Suppressor macrophage (primary cell): ENCODE measurements at places on chromosomes 7 and 10.

DNA sequence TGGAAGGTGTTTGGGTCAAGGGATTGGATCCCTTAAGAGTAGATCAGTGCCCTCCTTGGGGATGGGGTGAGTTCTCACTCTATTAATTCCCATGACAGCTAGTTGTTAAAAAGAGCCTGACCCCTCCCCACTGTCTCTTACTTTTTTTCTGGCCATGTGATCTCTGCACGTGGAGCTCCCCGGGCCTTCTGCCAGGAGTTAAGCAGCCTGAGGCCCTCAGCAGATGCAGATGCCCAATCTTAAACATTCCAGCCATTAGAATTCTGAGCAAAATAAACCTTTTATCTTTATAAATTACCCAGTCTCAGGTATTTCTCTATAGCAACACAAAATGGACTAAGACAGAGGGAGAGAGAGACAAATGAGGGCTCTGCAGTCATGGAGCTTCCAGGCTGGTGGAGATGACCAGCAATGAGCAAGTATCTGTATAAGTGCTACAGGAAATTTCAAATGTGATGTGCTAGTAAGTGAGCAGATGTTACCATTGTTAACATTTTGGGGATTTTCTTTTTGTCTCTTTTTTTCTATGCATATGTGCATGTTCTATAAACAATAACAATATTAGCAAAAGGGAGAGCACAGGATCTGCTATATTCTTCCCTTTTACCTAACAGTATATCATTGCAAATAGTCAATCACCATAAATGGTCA lies 26.7 kb downstream of the PLPP4 start:
- DNase-seq: no peak

DNA sequence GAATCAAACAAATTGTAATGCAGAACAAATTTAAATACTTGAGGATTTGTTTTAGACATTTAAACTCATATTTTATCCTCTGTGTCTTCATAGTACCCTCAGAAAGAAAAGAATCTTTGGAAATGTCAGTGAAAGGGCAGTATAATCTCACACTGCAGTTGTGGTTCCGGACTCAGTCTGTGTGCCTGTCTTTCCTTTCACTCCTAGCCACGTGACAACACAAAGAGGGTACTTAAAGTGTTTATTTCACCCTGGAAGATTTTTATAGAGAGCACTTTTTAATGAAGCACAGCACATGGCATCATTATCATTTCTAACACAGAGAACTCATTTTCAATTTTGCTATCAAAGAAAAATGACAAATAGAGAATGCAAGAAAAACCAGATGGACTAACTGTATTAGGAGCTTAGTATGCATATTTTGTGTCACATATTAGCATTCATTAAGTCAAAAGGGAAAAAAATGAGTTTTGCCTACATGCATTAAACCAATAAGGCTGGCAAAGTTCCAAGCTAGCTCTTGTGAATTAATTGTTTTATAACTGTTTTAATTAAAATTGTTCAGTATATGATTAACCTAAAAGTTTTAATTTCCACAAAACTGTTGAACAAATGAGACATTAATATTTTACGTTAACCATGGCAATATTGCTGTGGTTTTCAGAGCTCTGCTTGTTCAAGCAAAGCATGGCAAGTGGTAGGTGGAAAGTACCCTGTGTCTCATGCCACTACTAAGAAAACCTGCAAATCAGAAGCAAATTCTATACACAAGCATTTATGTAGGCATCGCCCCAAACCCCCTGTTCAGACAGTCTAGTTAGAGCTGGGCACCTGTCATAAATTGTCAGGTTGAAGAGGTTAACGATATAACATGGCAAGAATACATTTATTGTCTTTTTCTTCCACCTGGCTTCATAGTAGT lies 65.9 kb downstream of the AUTS2 start:
- no peak for DNase-seq

DNA sequence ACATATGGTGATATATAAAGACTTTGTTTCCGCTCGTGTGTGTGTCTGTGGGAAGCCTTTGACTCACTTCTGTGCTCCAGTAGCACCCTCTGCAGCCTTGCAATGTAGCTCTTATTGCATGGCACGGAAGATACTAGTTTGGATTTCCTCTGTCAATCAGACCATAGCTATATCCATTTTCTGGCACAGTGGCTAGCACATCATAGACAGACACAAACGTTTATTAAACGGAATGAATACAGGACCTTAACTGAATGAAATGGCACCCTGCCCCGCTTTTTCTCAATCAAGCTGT lies 124.0 kb upstream of the PTPN20 start:
- peak; percentile 53 for DNase-seq

DNA sequence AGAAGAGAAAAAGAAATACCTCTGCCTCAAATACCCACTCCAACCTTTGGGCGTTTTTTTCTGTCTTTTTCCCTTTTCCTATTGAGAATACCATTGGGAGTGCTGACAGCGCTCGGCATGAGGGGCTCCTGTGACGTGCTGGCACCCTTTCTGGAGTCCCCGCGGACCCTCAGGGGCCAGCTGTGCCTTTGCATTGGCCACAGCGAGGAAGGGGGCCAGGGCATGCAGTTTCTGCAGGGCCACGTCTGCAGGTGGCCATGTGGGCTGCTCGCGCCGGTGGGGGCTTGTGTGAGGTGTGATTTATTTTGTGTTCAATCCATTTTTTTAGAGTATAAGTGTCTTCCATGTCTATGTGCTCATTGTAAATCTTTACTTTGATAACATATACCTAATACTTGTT lies 57.4 kb downstream of the INPP5A start:
- DNase-seq: no peak

DNA sequence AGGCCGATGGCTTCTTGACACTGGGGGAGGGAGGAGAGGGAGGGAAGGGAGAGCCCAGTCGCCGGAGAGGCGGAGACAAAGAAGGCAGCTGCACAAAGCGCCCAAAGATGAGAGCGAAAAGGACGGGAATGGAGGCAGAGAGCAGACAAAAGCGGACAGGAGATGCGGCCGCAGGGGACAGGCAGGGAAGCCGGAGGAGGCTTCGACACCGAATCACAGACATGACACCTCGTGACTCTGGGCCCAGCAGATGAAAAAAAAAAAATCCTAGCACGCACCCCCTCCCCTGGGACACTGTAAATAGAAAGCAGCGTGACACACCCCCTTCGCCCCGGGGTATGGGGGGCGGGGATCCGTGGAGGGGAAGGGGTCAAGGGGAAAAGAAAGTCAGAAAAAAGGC lies 976 bp downstream of the NAT16 start:
- DNase-seq: no peak

GRCh38 chr10:31774299-31774900 lies 154.2 kb downstream of the ARHGAP12 start:
- no peak for DNase-seq

- DNase-seq: no peak
Observed at GRCh38 chr7:133365917-133366316, 113.0 kb downstream of the EXOC4 start.

GRCh38 chr10:43739161-43739560 lies 90.5 kb upstream of the ZNF32 start:
- DNase-seq: no peak

DNA sequence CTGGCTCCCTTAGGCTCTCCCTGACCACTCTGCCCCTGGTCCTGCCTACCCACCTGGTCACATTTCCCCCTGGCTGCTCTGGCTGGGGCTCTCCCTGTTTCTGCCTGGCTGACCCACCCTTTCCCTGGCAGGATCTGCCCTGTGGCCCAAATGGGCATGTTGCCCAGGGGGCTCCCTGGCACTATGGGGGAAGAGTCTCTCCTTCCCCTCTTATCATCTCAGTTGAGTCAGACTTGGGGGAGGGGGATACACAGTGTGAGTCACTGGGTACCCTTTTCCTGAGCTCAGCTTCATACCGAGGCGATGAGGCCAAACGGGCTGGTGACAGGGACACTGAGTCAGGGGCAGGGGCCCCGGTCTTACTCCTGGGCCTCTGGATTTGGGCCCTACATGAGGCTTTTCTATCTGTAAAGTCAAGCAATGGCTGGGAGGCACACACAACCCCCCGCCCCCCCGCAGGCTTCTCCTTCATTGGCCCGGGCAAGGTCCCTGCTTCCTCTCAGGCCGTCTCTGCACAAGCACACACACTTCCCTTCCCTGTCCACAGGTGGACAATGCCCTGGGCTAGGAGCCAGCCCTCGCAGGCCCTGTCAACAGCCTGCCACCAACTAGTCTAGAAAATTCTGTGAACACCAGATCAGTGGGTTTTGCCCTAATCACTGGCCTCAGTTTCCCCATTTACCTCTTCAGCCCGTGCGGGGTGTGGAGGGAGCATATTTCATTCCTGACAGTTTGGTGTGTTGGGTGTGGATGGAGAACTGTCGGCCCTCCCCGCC lies 627 bp upstream of the FLNC start:
- DNase-seq: no peak

DNA sequence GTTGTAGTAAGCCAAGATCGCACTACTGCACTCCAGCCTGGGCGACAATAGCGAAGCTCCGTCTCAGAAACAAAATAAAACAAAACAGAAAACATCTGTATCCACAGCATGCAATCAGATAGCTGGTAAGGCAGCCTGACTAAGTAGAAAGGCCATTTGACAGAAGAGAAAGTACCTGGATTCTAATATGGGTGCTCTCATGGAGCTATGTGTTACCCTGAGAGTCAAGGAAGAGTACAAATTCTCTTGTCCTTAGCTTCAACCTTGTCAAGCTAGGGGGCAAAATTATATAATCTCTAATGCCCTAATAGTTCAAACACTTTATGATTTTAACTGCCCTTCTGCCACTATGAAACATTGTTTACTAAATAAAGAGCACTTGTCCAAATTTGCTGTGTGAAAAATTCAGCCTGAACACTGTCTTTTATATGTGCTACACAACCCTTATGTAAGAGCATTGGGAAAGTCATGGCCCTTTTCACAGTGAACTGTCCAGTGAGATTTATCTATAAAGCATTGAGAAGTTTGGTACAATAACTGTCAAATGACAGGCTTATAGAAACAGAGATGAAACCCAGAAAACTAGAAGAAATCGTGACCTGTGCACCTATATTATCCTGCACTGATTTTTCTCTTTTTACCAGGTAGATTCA lies 51.2 kb upstream of the PRKG1 start:
- DNase-seq: no peak

DNA sequence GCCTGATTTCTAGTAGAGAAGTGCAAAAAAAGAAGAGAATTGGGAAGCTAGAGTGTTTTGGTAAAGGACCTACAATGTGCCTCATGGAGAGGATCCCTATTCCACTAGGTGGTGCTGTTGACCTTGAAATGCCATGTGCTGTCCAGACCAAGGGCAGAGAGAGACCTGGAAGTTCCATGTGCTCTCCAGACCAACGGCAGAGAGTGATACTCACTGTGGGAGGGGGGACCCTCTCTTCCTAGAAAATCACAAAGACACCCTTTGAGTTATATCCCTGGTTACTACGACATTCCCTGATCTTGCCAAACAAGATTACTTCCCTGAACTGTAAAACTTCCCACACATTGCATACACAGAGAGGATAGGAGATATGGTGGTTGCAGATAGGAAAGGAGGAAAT lies 212.7 kb upstream of the ZNF804B start:
- DNase-seq: peak; percentile 52

DNA sequence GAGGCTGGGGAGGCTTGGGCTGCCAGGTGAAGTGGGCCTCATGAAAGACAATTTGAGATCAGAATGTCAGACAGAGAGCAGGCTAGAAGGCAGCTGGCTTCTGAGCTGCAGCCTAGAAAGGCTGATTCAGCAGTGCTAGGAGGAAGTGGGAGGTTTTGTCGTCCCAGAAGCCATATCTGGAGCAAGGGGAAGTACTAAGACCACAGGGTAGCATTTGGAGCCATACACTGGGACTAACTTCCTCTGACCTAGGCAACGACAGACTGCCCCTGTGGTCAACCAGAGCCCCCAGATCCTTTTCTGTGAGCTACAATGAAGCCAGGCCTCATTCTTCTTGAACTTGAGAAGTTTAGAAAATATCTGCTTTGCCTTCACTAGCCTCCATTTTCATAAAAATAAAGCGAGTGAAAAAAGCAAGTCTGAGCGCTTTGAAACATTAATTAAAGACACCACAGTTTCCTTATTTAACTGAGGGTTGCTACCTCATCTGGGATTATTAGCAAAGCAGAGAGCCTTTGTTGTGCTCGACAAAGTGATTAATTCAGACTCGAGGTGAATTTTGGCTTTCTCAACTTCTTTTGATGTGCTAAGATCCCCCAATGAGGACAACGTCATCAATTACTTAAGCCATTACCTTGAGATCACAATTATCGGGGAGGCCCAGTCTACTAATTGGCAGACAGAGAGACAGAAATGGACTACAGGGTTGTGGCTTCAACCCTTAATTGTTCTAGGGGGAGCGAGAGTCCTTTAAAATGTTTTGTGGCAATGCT lies 26.6 kb downstream of the TBXAS1 start:
- DNase-seq: peak; percentile 90

GRCh38 chr7:67990003-67990402 lies 993.4 kb downstream of the TYW1 start:
- DNase-seq: no peak

- peak; percentile 89 for DNase-seq
Observed at GRCh38 chr7:45917658-45918057, 3.4 kb downstream of the IGFBP3 start.

DNA sequence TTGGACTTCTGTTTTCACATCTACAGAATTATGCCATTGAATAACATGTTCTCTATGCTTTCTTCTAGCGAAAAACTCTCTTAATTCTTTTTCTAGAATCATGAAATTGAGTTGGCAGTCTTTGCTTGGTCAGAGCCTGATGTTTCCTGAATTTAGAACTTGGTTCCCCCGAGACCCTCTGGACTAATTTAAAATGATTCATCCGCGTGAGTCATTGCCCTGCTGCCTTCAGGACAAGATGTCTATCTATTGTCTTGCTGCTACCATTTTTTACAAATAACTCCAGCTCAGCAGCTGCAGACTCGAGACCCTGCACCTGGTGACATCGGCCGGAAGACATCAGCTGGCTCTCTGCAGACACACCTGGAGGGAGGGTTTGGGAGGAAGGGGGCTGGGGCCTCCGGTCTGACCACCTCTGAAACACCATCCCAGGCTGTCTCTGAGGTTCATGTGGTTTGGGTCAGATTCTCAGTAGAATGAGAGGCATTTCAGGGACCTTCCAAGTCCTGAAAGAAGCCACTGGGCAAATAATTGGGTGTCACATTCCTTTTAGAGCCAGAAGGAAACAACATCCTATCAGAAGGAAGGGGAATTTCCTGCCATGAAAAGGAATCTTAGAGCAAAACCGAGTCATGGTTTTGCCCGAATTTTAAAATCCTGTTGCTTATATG lies 20.9 kb upstream of the KLF6 start:
- DNase-seq: peak; percentile 73

DNA sequence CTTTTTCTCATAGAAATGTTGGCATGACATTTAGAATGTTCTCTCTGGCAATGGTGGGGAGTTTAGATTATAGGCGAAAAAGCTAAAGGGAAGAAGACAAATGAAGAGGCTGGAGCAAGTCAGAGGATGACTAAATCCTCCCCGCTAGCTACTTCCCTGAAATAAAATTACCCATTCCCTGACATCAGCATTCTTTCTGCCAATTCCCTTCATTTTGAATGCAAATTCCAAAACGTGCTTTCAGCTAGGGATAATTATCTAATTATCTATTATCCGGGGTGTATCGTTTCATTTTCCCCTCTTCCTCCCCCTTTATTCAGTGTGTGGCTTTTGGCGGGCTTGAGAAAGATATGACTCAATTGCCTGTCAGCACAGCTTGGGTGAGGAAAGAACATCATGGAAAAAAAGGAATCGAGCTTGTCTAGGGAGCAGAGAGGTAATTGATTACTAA lies 672.3 kb downstream of the TNS3 start:
- no peak for DNase-seq
